Stimulated activated CD4-positive, alpha-beta T cell treated with anti-CD3 and anti-CD28 coated beads, Interleukin-1b, Interleukin-23, amount 100 ng/mL, for 1 hour (primary cell): ENCODE measurements at places on chromosomes 2 and 18.
A peak's percentile ranks its signal among the peaks of the same experiment; 100 is the strongest.

DNA sequence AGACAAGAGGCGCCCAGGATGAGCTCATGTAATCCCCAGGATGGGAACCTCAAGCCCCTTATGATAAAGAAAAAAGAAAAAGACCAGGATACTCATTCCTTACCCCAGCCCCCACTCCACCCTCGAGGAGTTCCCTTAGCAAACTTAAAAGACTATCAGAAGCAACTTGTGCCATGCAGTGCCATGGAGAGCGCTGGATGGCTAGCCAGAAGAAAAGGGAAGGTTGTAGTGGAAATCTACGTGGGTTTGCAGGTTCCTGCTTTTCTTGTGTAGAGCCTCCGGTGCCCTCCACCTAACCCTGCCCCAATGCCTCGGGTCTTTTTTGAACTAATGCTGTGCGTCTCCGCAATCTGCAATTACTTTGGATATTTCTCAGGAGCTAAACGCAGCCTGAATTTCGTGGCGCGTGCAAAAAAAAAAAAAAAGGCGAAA, 16.2 kb upstream of the BCL11A start:
- DNase-seq, result no peak

DNA sequence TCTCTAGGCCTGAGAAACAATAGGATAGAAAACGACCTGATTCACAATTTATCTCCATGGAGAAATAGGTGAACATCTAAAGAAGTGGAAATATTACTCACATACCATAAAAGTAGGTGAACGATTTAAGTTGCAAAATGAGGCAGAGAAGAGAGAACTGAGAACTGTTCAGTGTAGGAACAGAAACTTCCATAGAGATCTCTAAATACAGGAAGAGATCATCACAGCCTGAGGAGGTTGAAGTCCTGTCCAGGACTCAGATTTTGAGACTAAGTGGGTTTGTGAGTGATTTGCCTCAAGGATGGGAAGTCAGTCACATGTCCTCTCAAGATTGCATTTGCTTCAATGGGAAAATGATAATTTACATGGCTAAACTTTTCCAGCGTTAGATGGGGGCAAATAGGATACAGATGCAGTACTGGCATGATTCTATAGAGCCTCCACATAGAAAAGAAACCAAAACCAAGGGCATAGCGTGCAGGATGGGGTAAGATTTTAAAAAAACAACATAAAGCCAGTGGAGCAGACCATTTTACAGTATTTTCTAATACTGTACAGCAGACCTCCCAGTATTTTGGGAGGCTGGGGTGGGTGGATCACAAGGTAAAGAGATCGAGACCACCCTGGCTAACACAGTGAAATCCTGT, 68.8 kb downstream of the MEP1B start:
- DNase-seq, result no peak

DNA sequence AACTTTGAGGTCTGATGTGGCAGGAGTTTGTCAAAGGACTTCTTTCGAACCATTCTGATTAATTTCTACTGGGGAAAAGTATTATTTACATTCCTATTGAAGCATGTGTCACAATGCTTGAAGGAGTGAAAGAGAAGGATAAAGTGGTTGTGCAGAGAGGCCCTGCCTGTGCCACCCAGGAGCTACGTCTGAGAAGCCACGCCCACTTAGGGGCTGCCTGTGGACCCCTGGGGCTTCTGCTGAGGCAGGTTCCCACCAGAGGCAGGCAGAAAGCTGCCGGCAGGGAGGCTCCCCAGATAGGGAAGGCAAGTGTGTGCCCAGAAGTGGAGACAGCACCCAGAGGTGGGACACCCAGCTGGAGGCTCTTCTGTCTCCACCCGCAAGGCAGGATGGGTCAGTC, 47.4 kb downstream of the GBX2 start:
- no peak for DNase-seq

- DNase-seq, result no peak
Observed at GRCh38 chr2:20526708-20527107, 79.8 kb downstream of the RHOB start.

DNA sequence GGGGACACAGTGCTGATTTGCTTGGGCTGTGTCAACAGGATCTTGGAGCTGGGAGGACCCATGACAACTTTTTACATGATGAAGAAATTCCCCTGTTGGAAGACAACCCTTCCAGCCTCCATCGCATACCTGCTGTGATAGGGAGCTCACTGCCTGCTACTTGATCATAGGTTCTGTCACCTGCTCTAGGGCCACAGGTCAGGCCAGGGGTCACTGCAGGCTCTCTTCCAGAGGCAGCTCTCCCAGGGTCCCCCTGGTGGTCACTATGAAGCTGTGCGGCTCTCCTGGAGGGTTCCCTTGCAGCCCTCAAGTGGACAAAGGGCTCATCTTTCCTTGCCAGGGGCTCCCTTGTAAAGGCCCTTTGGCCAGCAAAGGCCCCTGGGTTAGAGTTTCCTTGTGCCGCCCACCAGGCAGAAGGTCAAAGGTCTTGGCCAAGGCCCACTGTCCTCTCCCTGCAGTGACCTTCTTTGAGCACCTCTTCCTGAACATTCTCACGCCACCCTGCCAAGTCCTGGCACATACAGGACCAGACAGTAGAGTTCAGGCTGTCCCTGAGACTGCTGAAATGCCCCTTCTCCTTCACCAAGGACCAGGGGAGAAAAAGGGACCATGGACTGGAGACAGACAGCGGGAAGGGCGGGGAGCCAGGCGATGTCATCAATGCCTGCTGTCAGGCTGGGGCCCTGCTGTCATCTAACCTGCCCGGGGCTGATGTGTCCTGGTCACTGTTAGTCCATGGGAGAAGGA, 345.1 kb downstream of the DYSF start:
- no peak for DNase-seq

DNA sequence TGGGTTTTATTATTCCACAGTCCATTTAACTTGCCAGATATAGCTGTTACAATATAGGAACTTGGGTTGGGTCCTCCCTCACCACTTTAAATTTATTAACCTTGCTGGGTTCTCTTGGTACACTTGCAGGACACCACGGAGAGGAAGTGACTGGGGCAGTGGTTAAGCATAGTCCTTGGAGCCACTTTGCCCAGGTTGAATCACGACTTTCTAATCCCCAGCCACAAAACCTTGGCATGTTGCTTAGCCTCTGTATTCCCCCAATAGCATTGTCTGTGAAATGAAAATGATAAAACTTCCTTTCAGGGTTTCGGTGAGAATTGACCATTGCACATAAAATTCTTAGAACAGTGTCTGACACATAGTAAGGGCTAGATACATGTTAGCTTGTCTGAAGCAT, 221.2 kb downstream of the IRS1 start:
- DNase-seq, result no peak

GRCh38 chr2:223058952-223059716, 7.1 kb downstream of the KCNE4 start:
- no peak for DNase-seq

- no peak for DNase-seq
Observed at GRCh38 chr18:23752363-23752762, 63.1 kb downstream of the LAMA3 start.

GRCh38 chr2:175676813-175677212, 325.3 kb downstream of the LNPK start:
- no peak for DNase-seq

DNA sequence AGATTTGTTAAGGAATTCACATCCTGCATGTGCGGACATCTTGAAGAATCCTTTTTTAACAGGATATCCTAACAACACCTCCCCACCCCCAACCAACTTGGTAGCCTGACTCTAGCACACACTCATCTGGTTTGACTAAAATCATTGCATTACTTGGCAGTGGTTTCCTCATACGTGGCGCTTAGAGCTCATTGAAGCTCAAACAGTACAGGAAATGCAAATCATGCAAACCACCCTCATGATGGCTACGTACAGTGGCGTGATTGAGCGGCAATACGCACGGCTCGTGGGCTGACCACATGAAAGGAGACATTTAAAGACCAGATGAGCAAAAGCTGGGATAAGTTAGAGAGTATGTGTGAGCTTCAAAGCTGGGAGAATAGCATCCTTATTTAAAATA, 336.2 kb downstream of the ZEB2 start:
- DNase-seq, result peak; percentile 17

GRCh38 chr18:76619261-76619620, 124.2 kb upstream of the ZNF516 start:
- no peak for DNase-seq

GRCh38 chr2:237652181-237652580, 24.8 kb downstream of the LRRFIP1 start:
- no peak for DNase-seq

DNA sequence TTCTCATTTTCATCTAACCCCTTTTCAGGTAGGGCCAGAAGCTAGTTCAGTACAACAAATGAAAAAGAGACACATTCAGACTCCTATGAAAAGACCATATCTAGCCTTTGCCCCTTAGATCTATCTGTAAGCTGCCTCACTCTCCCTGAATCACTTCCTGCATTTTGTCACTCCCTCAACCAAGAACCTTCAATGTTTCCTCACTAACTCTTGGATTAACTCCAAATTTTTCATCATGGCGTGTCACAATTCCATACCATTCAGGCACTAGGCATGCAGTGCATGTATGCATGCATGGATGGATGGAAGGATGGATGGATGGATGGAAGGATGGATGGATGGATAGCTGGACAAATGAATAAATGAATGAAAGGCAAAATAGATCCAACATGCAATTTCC, 356.9 kb downstream of the TNS1 start:
- DNase-seq, result no peak

GRCh38 chr18:62399781-62400308, 74.7 kb downstream of the TNFRSF11A start:
- DNase-seq, result no peak

DNA sequence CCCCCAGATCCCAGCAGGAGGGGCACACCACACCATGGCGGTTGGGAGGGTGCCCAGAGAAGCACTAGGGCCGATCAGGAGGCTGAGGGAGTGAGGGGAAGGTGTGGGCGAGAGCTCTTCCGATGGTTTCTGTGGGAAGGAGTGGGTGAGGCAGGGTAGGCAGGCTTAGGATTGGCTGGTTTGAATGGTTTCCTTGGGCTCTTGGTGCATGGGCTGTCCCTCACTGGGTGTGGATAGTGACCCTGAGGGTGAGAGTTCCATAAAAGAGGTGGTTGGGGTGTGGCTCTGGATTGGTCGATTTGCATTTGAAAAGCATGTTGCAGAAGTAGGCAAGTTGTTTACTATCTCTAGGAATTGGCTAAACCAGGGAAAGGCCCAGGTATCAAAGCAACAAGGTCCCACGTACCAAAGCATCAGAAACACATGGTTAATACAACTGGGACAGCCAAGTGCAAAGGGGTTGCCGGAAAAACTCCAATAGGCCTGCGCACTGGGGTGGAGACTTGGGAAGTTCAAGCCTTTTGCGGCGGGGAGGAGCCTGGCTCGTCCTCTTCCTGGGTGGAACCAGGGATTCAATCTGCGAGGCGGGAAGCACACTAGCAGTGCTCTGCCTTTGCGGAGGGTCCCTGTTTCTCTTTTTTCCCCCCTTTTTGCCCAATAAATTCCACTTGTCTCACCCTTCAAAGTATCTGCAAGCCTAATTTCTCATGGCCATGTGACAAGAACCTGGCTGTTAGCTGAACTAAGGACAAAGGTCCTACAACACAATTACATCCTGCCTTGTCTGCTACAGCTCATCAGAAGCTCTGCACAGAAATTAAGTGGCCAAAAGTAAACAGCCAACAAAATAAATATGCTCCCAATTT, 43.2 kb downstream of the IL1R2 start:
- DNase-seq, result no peak

GRCh38 chr2:159609811-159610549, 6.4 kb downstream of the BAZ2B start:
- no peak for DNase-seq

DNA sequence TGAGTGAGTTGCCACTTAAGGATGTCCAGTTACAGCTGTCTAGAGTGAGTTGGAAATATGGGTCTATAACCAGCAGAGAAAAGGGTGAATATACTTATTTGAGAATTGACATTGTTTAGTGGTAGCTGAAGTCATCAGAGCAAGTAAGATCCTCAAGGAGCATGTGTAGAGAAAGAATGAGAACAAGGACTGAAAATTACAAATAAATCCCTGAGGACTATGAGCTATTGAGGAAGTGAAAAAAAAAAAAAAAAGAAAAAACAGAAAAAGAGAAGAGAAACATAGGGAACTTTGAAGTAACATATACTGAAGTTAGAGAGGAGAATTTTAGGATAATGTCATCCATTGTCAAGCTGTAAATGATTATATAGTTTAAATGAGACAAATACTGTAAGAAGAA, 134.0 kb upstream of the CCDC68 start:
- DNase-seq, result no peak

DNA sequence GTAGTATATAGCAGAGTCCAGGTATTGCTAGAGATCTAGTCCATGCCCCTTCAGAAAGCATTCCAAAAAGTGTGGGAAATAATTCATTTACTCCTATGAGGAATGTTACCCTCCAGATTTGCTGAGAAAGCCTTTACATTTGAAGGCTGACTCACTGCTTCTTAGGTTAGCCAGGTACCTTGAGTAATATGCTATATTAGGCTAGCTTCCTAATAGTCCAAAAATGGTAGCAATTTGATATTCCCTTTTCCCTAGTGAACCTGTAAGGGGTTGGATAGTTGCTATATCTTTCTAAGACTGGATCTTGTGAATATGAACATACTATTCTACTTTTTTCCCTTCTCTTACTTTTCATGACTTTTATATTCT, 63.6 kb downstream of the SPOPL start:
- no peak for DNase-seq

GRCh38 chr2:71858071-71858470, 289.6 kb downstream of the CYP26B1 start:
- DNase-seq, result no peak

DNA sequence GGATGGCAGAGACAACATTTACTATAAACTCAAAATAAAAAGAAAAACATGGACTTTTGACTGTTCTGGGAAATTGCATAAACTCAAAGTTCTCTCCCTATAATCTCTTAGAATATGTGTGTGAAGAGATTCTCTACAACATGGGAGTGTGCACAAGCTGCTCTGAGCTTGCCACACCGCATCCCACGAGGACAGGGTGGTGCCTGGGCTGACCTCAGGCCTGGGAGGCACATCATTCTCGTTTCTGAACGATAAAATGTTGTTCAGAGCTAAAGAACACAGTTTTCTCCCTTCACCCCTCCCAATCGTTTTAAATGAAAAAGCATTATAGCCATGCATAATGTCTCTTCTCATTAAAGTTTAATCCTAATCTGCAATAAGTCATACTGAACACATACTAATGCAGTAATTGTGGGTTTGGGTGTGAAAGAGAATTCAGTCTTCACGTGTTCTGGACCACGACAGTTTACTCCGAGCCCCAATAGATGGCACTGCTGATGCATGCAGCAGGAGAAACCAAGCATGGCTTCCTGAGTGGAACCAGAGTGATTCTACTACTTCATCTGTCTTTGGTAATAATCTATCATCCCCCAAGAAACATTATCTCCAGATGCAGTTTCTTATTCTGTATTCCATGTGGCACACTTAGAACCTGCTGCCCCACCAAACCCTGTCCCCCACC, 46.9 kb upstream of the LAMA1 start:
- no peak for DNase-seq
